ENCODE measurements at places on chromosomes 4 and X.

DNA sequence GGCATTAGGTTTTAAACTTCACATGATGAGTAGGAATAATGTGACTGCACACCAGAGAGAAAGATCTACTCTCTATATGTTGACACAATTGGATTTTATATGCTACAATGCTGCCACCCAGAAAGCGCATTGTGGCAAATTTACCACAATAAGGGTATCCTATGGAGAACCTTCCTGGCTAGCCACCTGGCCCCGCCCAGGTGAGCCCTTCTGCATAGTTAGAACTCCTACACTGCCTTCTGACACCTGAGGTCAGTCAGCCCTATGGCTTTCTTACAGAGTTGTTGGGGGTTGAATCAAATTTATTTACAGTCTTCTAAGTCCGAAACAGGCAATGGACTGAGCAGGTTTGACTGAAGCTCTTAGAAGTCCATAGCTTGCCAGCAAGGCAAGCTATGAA is 153.8 kb upstream of the S100G start:
- no peak for DNase-seq

DNA sequence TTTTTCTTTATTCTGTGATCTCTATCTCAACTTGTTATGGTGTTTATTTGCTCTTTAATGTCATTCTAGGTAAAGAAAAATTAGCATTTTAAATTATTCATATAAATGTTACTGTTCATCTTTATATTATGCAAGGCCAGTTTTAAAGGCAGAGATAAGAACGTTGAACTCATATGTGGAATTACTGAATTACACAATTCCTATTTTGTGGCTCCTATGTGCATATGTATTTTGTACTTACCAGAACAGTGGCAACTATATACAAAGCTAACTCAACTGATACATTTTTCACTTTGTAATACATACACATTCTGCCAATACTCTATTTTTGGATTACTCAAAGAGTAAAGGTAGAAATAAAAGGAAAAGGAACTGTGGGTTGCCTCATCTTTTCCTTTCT is 533.2 kb upstream of the NR3C2 start:
- DNase-seq, result no peak

DNA sequence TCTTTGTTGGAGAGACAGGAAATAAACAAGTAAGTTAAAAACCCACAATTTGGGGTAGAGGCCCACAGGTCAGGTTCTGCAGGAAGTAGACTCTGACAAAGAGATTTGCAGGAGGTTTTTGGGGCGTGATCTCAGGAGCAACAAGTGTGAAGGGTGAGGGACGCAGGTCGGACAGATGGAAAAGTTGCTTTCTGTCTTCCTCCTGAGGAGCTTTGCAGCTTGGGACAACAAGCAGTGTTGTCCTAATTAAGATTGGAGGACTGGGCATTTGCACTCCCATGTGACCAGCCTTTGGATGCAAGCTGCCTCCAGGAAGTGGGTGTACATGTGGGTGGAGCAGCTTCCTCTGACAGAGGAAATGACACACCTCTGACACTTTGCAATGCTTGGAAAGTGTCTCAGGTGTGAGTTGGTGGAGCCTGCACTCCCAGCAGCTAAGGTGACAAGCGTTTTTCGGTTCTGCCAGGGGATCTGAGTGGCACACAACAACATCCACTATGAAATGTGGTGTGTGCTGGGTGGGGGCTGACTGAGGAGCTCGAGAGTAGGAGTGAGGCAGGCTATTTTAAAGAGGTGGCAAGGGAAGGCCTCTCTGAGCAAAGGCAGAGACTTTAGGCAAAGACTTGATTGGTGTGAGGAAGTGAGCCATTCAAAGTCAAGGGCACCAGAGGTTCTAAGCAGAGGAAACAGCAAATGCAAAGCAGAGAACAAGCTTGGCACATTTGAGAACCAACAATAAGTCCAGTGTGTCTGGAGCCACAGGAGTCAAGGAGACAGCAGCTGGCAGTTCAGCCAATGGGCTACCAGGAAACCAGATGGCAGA is 339.8 kb upstream of the GATB start:
- no peak for DNase-seq

DNA sequence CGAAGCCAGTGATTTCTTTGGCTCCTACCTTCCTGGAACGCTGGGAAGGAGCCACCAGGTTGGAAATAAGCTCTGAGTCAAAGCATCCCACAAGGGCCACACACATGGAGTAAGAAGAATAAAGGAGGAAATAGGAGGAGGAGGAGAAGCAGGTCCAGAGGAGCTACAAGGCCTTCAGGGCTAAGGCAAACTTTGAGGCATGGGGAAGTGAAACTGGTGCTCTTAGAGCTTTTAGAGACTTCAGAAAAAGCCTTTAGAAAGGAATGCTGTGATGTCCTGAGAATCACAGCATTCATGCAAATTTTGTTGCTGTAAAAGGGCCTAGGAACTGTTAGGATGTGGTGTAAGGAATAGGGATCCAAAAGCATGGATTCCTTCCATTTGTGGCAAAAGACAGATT is 135.9 kb upstream of the ARHGEF9 start:
- DNase-seq, result no peak

GRCh38 chrX:23864742-23865326 is 42.9 kb downstream of the APOO start:
- DNase-seq, result no peak

DNA sequence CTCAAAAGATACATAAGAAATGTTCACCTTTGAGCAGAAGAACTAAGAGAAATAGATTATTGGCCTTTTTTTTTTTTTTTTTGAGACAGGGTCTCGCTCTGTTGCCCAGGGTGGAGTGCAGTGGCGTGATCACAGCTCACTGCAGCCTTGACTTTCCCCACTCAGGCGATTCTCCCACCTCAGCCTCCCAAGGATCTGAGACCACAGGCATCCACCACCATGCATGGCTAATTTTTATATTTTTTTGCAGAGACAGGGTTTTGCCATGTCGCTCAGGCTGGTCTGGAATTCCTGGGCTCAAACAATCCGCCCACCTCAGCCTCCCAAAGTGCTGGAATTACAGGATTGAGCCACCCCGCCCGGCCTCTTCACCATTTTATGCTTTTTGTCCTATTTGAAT is 2.9 kb upstream of the TLR6 start:
- no peak for DNase-seq

GRCh38 chr4:102047616-102048015 is 257.1 kb downstream of the BANK1 start:
- no peak for DNase-seq

DNA sequence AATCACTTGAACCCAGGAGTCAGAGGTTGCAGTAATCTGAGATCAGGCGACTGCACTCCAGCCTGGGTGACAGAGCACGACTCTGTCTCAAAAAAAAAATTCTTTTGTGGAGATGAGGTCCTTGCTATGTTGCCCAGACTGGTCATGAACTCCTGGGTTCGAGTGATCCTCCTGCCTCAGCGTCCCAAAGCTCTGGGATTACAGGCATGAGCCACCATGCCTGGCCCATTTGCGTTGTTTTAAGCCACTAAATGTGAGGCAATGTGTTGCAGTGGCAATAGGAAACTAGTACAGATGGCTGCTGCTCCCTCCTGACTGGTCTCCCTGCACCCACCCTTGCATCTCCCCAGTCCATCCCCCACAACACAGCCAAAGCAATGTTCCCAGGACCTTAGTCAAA is 40.0 kb upstream of the APLN start:
- DNase-seq, result no peak

DNA sequence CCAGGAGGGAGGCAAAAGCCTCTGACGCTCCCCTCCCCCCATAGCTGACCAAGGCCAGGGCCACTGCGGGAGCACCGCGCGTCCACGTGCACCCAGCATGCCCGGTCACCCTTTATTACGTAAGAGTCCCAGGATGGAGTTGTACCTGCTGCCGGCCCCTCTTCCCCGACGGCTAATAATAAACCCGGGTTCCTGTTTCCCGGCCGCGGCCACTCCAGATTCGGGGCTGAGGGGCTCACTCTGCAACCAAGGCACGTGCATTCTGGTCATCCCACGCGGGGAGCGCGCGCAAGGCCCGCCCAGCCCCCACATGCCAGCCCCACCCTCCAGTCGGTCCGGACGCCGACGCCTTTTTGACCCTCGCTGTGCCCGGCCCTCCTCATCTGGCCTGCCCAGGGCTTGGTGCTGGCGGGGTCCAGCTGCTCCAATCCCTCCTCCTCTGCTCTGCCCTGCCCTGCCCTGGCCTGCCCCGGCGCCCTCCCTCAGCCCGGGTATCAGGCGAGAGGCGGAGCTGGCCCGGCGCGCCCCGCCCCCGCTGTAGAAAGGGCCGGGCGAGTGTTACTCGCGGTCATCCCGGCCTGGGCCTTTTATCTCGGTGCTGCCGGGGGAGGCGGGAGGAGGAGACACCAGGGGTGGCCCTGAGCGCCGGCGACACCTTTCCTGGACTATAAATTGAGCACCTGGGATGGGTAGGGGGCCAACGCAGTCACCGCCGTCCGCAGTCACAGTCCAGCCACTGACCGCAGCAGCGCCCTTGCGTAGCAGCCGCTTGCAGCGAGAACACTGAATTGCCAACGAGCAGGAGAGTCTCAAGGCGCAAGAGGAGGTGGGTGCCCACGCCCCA is 2.6 kb downstream of the MID1IP1 start:
- DNase-seq, result peak; percentile 86

- DNase-seq, result no peak
Observed at GRCh38 chr4:189002475-189002874, 863.2 kb downstream of the TRIML1 start.

DNA sequence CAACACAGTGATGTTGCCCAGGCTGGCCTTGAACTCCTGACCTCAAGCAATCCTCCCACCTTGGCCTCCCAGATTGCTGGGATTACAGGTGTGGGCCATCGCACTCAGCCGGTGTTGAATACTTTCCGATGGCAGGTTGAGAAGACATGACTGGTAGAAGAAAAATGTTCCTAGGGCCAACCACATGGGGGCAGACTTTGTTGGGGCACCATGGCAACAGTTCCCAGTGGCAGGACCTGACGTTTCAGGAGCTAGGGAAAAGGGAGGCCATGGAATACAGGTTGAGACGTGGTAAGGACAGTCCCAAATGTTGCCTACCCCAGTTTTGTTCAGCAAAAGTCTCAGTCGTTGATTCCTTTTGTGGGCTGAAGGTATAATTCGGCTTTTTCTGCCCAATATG is 134.6 kb downstream of the ASMT start:
- DNase-seq, result no peak

- no peak for DNase-seq
Observed at GRCh38 chr4:22514481-22514880, 1.4 kb downstream of the ADGRA3 start.

DNA sequence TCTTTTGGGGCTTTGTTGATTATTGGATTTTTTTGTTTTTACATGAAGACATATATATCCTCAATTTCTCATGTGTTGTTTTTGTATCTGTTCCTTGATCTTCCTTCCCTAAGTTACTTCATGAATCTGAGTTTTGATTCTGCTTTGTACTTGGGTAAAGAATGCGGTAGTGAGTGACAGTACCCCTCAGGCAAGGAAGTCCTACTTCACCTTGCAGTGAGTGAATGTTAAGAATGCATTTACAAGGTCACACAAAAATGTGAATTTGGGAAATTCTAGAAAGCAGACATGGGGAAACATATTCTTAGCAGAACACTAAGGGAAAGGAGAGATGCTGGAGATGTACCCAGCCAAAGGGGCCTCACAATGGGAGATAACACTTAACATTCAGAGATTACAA is 373.1 kb upstream of the LCORL start:
- no peak for DNase-seq

GRCh38 chr4:54877006-54877405 is 219.2 kb downstream of the KIT start:
- DNase-seq, result no peak

DNA sequence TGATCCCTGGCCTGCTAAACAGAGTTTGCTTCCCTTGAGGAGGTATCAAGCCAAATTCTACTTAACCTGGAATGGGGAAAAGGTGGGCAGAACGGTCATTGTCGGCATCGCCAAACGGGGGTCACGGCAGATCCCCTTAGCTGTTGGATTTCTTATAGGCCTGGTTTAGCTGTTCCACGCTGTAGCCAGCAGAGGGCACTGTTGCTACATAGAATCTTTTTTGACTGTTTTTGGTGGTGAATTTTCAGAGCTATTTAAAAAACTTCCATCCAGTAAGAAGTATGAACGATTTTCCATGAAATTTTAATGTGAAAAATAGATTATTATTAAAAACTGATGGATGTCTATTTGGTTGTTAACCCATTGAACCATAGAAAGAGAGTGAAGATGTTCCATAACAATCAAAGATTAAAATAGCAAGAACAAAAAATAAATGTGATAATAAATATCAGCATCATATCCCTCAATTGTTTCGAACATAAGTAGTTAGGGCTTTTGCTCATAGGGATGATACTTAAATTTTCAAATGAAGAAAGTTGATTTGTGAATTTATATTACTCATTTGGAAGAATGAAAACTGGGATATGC is 56.6 kb downstream of the LINC00632 start:
- peak; percentile 15 for DNase-seq

GRCh38 chr4:35087218-35087617 is 1157.1 kb downstream of the ARAP2 start:
- DNase-seq, result no peak

DNA sequence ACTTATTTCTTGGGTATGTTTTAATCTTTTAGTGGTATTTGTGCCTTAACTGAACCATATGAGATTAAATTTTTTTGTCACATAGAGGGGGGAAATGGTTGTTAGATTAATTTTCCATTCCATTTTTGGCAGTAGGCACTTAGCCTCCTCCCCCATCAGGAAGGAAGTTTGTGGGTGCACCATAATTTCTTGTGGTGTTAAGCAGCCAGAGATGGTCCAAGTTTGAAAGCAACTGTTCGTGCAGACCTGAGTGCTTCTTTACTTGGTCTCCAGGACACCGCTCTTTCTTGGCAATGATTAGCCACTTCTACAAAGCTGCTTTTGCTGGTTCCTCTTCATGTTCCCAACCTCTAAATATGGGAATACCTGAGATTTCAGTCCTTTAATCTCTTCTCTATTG is 92.7 kb upstream of the RPL34 start:
- DNase-seq, result no peak

GRCh38 chrX:137194164-137194563 is 160.4 kb upstream of the GPR101 start:
- DNase-seq, result peak; percentile 4

DNA sequence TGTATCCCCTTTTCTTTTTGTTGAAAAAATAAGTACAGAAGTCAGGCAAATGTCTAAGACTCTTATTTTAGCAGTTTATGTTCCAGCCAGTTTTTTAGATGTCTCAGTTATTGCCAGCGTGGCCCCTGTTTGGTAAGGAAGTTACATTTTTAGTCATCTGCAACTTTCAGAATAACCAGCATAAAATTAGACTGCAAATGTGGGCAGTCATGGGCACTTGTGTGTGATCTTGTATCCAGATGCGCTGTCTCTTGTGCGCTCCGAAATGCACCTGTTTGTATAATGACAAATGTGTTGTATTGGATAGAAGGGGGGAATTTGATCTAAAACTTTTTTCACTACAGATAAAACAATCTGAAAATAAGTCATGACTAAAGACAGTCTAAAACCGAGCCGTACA is 44.3 kb upstream of the CLCN4 start:
- no peak for DNase-seq

DNA sequence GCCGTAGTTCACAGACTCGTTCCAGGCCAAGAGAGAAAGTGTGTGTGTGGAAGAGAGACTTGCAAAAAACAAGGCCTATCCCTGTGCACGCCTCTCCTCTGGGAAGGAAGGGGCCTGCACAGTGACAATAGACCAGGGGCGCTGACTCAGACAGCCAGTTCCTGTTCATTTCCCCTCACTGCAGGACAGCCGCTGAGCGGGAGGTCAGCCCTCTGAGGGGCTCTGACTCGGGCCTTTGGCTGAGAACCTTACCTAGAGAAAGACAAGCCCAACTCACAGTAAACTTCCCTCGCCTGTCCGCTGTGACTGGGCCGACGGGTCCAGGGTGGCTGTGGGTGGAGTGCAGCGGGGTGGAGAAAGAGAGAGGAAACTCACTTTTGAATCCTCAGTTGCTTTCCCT is 52.1 kb downstream of the RTL5 start:
- DNase-seq, result peak; percentile 62

Data from heart right ventricle (tissue), 16 donors.